SHP77 treated with DMSO at 0.1 percent for 48 hours (cell line): ENCODE measurements at places on chromosomes 6 and 20.

DNA sequence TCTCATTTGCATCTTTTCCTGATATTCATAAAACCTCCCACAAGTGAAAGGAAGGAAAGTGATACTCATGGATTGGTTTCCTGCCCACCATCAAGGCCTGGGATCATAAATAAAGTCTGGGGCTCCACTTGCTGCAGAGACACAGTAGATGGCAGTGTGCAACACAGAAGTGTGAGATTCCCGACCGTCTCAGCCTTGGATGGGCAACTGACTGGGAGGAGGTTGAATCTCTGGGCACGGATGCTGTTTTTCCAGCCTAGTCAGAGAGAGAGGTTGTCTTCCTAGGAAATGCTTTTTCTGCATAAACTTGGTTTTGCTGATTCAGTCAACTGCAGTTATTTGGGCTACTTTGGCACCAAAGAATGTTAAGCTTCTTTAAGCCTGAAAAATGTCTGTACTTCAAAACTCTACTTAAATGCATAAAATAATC, 9.9 kb upstream of the RFPL4B start:
- peak; percentile 65 for DNase-seq

DNA sequence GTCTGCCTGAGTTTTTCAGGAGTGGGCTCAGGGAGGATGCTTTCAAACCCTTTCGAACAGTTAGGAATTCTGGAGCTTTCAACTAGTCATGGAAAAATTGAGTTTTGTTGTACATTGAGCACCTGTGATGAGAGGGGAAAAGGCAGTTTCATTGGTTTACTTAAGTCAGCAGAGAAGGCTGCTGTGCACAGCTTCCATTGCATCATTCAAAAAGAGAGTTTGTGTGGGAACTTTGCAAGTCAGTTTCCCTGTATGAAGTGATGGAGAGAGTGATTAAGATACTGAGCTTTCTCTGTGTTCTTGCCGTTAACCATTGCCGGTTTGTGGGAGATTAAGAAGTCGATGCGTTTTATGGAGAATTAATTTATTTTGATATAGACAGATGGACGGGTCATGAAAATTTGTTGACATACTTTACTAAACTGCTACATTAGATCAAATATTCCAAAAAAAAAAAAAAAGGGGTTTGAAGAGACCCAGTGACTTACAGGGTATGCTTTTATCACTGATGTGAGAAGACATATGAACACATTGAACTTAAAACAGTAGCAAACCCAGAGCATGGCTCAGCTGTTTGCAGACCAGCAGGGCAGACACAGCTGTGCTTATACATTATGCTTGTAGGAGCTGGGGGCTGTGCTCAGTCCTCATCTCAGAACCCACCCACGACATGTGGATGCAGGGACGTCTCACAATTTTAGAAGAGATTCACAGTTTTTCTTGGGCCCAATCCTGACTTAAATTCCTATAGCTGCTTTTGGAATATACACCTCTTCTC, 234.1 kb downstream of the SOX4 start:
- DNase-seq: no peak

- DNase-seq: no peak
Observed at GRCh38 chr6:149127212-149127611, 190.3 kb upstream of the TAB2 start.

- DNase-seq: no peak
Observed at GRCh38 chr6:151205721-151206600, 33.8 kb upstream of the AKAP12 start.

GRCh38 chr20:14561741-14562221, 224.4 kb upstream of the FLRT3 start:
- no peak for DNase-seq

DNA sequence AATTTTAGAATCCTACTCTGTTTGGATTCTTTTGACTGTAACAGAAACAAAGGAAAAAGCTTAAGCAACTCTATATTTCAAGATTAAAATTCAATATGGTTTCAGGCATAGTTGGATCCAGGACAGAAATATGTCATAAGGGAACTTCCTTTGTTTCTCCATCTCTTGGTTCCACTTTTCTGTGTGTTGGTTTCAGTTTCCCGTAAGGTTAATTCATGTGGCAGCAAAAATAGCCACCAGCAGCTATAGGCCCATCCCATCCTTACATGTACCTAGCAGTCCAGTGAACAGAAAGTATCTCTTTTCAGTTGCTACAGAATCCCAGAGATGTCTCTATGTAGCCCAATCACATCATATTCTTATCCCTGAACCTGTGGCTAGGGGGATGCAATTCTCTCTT, 8.8 kb upstream of the FAM8A1 start:
- DNase-seq: no peak

- peak; percentile 6 for DNase-seq
Observed at GRCh38 chr6:99348288-99349170, 945 bp downstream of the FAXC start.

DNA sequence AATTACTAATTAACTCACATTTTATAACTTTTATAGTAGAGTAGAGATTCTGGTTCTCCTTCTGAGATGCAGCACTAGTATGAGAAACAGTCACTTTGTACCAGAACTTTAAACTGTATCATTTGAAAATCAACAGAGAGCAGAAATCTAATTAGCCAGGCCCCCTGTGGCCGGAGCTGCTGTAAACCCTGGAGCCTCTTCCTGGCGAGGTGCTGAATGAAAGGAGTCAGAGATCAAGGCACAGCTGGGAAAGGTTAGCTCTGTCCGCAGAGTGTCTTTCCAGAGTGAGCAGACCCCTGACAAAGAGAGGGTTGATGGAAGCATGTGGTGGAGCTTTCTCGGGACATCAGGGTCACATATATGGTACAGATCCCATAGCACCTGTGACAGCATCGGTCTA, 703.8 kb downstream of the RFPL4B start:
- no peak for DNase-seq

DNA sequence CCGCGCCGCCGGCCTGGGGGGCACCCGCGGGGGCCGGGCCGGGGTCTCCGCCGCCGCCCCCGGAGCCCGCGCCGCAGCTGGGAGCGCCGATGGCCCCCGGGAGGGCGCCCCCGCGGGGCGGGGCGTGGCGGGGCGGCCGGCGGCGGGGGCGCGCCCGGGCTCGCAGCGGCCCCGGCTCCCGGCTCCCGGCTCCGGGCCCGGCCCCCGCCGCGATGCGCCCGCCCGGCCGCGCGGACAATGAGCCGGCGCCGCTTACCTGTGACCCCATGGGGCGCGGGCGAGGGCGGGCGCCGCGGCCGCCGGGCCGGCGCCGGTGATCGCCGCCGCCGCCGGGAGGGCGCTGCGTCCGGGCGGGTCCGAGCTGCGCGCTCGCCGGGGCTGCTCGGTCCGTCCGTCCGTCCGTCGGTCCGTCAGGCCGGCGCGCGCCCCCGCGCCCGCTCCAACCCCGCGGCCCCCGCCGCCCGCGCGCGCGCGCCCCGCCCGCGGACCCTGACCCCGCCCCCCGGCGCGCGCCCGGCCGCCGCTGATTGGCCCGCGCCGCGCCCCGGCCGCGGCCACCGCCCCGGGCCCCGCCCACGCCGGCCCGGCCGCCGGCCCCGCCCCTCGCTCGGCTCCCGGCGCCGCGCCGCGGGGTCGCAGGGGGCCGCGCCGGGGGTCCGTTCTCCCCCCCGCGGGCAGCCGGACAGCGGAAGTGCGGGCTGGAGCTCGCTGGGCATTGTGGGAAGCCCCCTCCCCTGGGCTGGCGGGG, at the start of gene ZBTB46:
ZBTB46 (minus strand) TSS at position 424 of the 748 bp plus-strand sequence. CDS start 40,507 bp downstream, outside the sequence.
- no peak for DNase-seq

GRCh38 chr6:6971369-6971768, 136.4 kb upstream of the RREB1 start:
- no peak for DNase-seq

DNA sequence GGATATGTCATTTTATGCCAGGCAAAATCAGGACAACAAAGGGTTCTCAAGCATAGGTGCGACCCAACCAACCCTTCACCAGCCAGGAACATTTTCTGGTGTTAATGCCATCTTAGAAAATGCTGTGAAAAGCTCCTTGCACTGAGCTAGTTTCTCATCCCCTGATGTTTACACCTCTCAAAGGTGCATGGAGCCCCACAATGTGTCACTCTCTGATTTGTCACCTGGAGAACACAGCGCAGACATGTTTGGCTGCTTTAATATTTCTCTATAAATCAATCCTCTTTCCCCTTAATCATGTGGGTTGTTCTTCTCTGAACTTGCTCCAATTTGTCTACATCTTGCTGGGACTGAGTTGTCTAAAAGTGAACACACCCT, 244.3 kb downstream of the TSHZ2 start:
- DNase-seq: no peak

DNA sequence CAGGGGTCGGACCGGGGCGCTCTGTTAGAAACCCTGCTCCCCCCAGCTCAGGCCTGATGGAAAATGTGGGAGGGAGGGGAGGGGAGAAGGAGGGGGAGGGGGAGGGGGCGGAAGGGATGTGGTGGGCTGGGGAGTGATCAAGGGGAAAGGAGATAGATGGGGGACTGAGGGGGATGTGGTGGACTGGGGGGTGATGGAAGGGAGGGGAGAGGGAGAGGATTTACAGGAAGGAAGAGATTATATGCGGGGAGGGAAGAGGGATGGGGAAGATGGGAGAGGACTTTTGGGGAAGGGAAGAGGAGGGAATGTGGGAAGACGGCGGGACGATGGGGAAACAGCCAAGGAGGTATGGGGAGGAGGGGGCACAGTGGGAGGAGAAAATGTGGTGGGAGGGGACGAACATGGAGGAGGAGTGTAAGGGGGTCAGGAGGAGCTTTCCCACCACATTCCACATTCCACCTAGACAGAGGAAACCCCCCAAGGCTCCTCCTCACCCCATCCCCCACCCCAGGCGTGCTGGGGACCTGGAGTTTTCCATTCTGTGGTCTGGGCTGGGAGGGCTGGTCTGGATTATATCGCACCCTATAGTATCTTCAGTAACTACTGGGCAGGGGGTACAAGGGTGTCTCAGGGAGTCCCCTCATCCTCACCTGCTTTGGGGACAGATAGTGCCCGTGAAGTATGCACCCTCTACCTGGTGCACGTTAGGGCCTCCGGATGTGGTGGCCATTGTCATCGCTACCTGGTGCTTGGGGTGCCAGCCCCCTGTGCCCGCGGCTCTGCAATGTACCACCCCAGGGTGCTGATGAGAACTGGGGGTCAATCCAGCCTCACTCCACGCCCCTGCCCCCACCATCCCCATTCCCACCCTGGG, 578 bp upstream of the PTGIS start:
- DNase-seq: no peak

DNA sequence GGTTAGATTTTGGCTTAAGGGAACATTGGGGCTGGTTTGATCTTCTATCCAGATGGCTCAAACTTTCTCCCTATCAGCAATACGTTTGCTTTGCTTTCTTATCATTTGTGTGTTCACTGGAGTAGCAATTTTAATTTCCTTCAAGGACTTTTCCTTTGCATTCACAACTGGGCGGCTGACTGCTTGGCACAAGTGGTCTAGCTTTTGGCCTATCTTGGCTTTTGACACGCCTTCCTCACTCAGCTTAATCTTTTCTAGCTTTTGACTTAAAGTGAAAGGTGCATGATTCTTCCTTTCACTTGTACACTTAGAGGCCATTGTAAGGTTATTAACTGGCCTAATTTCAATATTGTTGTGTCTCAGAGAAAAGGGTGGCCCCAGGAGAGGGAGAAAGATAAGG, 254.9 kb downstream of the PLCB1 start:
- DNase-seq: no peak

GRCh38 chr6:44332585-44332984, 9.9 kb upstream of the SPATS1 start:
- DNase-seq: no peak

GRCh38 chr20:10369723-10370090, 64.3 kb downstream of the MKKS start:
- no peak for DNase-seq

GRCh38 chr6:163463795-163464194, 49.3 kb downstream of the QKI start:
- DNase-seq: no peak
